ENCODE measurements at places on chromosomes 16 and 17. TPM values are rescaled to one million over a fixed set of nuclear protein-coding genes. Genes with fewer than 3 reads are reported as not detected.

The CDC42EP4 gene
- 68.1 TPM for total RNA-seq

- no peak for DNase-seq
Measured at GRCh38 chr16:17387256-17387655, 83.5 kb downstream of the XYLT1 start.

DNA sequence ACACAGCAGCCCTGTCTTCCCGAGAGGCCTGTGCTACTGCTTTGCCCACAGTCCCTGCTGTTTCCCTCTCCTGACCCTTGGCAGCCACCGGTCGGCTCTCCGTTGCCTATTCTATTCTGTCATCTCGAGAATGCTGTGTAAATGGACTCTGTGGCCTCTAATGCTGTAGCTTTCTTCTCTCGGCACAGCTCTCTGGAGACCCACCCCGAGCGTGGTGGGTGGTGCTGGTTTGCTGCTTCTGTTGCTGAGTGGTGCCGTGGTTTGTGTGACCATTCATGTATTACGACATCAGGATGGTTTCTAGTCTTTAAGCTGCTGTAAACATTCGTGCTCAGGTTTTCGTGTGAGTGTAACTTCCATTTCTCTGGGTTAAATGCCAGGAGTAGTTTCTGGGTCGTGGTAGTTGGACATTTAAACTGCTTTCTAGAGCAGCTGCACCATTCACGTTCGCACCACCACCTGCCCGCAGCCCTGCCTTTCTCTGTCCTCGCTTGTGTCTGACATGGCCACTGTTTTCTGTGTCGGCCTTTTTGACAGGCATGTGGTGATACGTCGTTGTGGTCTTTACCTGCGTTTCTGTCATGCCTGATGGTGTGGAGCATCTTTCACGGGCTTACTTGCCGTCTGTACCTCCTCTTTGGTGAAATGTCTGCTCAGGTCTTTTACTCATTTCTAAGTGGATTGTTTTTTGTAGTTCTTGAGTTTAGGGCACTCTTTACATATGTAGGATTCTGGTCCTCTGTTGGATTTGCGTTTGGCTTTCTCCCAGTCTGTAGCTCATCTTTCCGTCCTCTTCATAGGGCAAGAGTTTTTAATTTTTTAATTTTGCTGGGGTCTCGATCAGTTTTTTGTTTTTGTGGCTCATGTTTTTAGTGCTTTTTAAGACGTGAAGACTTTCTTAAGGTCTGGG is 47.7 kb upstream of the ZNF750 start:
- DNase-seq = no peak

The TBC1D3E gene
- not detected for total RNA-seq

- DNase-seq = no peak
Measured at GRCh38 chr16:21608639-21609328, 9.4 kb downstream of the METTL9 start.

The CCL4L2 gene
- not detected for total RNA-seq

DNA sequence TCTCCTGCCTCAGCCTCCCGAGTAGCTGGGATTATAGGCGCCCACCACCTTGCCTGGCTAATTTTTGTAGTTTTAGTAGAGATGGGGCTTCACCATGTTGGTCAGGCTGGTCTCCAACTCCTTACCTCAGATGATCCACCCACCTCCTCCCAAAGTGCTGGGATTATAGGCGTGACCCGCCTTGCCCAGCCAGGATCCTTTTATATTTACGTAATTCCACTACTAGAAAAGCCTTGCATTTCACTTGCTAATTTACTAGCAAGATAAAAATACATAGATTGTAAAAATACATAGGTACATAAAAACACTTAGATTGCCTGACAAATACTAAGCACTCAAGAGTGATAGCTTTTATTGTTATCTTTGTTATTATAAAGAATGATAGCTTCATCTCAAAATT is 47.5 kb downstream of the GDPD1 start:
- no peak for DNase-seq

DNA sequence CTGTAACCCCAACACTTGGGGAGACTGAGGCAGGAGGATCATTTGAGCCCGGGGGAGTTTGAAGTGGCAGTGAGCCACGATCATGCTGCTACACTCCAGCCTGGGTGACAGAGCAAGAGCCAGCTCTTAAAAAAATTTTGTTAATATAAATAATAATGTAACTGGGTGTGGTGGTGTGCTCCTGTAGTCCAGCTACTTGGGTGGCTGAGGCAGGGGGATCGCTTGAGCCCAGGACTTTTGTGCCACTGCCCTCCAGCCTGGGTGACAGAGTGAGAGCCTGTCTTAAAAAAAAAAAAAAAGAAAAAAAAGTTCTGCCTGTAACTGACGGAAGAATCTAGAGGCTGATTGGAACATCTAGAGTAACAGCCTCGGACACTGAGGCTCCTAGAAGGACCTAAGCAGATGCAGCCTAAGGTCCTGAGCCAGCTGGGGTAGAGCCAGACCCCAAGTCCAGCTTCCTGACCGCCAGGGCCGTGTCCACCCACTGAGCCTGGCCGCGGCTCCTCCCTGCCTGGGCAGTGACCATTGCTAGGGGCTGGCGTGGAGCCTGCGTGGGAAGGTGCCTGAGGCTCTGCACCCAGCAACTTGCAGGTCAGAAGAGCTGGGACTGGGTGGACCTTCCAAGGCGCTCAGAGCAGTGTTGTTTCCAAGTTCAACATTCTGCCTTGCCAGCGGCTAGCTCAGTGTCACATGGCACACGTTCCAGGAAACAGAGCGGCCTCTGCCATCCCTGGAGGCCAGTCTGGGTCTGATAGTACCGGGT is 209.4 kb upstream of the CIBAR2 start:
- peak; percentile 97 for DNase-seq

DNA sequence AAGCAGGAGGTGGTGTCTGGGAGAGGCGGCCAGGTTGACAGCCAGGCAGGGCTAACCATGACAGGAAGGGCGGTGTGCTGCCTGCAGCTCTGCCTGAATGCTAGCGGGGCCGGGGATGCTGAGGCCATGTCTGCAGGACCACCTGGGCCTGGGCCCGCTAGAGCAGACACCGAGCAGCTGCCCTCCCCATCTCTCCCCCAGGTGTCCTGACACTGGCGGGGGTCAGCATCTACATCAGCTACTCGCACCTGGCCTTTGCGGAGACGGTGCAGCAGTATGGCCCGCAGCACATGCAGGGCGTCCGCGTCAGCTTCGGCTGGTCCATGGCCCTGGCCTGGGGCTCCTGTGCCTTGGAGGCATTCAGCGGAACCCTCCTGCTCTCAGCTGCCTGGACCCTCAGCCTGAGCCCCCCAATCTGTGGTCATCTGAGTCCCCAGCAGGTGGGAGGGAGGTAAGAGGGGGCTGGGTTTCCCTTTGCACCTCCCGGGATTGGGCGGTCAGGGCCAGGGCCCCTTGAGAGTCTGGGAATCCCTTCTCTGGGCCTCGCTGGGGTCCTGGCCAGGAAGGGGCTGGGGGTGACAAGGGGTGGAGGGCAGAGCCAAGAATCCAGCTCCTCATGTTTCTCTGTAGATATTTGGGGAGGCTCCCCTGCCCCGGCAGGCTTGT is 7.5 kb downstream of the TMEM235 start:
- DNase-seq = no peak

- DNase-seq = no peak
Measured at GRCh38 chr17:73300392-73300791, 11.4 kb downstream of the CDC42EP4 start.

The GFAP gene
- not detected for total RNA-seq

The SLC5A10 gene
- total RNA-seq = not detected

- DNase-seq = peak; percentile 97
Measured at GRCh38 chr17:19384723-19385391, 2.1 kb downstream of the MFAP4 start.

DNA sequence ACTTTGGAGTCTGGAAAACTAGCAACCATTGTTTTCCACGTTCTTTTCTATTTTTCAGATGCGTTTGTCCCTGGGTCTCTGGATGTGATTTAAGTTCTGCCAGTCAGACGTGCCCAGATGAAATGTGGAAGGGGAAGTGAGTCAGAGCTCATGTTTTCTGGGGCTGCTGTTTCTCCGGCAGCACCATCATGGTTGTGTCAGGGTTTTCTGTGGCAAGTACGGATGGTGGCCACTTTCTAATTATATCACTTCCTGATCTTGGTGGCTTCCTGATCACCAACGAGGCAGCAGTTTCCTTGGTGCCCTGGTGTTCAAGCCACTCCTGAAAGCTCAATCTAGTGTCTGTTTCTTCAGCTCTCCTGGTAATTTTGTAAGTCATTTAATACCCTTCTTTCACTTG is 31.4 kb upstream of the PMFBP1 start:
- DNase-seq = no peak

The METTL23 gene
- 21.2 TPM for total RNA-seq

DNA sequence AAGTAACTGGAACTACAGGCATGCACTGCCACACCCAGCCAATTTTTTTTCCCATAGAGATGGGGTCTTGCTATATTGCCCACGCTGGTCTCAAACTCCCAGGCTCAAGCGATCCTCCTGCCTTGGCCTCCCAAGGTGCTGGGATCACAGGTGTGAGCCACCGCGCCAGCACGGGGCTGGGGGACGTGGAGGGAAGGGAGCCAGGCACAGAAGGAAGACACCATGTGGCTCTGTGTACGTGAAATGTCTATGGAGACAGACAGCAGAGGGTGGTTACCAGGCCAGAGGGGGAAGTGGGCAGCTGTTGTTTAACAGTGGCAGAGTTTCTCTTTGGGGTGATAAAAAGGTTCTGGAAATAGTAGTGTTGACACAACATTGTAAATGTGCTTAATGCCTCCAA is 4.6 kb upstream of the PIEZO1 start:
- DNase-seq = no peak

The IL32 gene
- 27.1 TPM for total RNA-seq

DNA sequence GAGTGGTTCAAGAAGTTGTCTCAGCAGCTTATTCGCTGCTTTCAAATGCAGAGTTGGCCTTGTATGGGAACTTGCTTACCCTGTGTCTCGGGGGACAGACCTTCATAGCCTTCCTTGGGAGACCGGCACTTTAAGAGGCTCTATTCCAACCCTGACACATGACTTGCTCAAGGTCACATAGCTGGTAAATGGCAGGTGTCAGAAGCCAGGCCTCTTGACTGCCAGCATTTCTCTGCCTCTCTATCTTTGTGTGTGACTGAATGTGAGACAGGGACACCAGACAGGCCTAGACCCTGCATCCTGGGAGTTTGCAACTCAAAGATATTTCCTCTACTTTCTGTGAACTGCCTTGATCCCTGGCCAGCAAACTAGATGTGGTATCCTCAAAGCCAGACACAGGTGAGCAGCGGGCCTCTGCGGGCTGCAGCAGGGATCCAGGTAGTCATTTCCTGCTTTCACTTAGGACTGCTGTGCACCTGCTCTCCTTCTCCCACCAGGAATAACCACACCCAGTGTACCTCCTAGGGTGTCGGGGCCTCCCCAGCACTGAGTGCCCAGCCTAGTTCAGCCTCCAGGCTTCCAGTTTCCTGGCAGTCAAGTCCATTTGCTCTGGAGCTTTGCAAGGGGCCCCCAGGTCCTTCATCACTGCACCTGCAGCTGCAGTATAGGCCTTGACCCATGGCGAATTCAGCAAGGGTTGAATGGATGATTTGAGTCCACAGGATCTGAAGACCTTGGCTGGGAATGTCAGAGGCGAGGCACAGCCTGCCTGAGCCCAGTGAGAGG is 116.6 kb upstream of the TNRC6C start:
- DNase-seq = peak; percentile 54

DNA sequence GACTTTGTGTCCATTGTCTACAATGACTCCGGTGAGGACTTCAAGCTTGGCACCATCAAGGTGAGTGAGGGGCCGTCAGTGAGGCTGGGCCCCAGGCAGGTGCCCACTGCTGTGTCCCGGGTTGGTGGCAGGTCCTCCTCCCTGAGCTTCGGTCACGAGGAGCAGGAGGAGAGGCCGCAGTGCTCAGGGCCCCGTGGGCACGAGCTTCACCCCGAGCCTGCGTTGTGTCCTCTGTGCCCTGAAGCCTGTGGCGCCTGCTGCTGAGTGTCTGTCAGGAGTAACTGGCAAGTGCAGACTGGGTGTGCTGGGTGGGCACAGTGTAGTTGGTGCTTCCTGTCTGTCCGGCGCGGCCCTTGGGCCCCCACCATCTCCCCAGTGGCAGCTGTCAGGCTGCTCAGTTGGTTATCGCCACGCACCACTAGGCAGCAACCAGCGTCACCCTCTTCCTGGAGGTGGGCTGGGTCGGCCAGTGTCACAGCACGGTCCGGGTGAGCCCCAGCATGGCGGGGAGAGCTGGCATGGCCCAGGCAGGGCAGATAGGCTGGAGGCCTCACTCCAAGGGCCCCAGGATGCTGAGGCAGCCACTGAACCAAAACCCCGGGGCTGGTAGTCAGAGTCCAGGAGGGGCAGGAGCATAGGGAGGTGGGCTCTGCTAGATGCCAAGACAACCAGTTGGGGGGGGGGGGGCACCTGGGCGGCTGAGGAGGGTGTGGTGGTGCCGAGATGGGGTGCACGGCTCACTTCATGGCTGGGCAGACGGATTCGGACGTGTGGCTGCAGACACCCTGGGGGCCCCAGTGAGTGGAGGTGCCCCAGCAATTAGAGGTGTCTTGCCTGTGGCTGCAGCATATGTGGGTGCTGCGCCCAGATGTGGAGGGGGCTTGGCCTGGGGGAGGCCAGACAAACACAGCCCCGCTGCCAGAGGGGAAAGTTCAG is 39.3 kb downstream of the TSC2 start:
- no peak for DNase-seq

DNA sequence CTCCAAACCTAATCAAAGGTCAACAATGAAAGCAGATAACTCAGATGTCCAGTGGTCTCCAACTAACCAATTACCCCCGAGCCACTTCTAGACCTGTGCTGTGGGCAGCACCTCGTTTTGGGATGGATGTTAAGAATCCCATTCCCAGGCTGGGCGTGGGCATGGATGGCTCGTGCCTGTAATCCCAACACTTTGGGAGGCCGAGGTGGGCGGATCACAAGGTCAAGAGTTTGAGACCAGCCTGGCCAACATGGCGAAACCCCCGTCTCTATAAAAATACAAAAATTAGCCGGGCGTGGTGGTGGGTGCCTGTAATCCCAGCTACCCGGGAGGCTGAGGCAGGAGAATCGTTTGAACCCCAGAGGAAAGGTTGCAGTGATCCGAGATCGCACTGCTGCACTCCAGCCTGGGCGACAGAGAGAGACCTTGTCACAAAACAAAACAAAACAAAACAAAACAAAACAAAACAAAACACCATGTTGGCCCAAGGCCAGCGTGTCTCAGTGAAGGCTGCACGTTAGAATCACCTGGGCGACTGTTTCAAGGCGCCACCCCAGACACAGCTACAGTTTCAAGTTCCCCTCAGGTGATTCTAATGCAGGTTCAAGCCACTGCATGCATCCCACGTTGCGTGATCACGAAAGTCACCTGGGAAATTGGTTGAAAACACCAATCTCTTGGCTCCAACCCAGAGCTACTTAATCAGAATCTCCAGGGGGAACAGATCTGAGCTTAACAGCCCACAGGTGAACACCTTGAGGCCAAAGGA is 21.3 kb downstream of the COX4I1 start:
- DNase-seq = peak; percentile 56

- DNase-seq = peak; percentile 99
Measured at GRCh38 chr17:38693700-38694329, 11.3 kb upstream of the MLLT6 start.

The ATP6V0D1 gene
- total RNA-seq = 112 TPM

GRCh38 chr17:46046957-46047356 is 47.9 kb downstream of the STH start:
- no peak for DNase-seq

The CD300LF gene
- total RNA-seq = 0.27 TPM

- peak; percentile 99 for DNase-seq
Measured at GRCh38 chr16:85137323-85138072, 25.2 kb upstream of the CIBAR2 start.

GRCh38 chr17:72730077-72730476 is 362.4 kb downstream of the SLC39A11 start:
- no peak for DNase-seq

GRCh38 chr16:56866955-56867830 is 2.2 kb downstream of the SLC12A3 start:
- DNase-seq = no peak

- no peak for DNase-seq
Measured at GRCh38 chr17:18993905-18994526, 10.5 kb downstream of the FAM83G start.

The CA7 gene
- total RNA-seq = not detected

The DNAH2 gene
- 0.36 TPM for total RNA-seq

The EFNB3 gene
- 0.33 TPM for total RNA-seq

Data from sigmoid colon (tissue), 7 donors.